ENCODE measurements at places on chromosomes 13 and 19. TPM values are rescaled to one million over a fixed set of nuclear protein-coding genes. Genes with fewer than 3 reads are reported as not detected.

Gene STARD13
- total RNA-seq, result 1.0 TPM

Gene JSRP1
- total RNA-seq, result not detected

Gene GIPR
- 0.53 TPM for total RNA-seq

Gene ZNF555
- total RNA-seq, result 4.7 TPM

Gene ZNF541
- total RNA-seq, result not detected

Gene CEACAM5
- 11.6 TPM for total RNA-seq

Gene C1QTNF9
- total RNA-seq, result not detected

Gene TEKTIP1
- total RNA-seq, result not detected

Gene TEX29
- total RNA-seq, result not detected

Gene TRAPPC5
- total RNA-seq, result 29.2 TPM

Gene PRRG2
- 6.3 TPM for total RNA-seq

Gene SPACA4
- total RNA-seq, result under 0.01 TPM

Gene DBP
- 6.6 TPM for total RNA-seq

Gene KCNN1
- total RNA-seq, result not detected

Gene PCSK4
- 0.53 TPM for total RNA-seq

Gene RAB8A
- total RNA-seq, result 76.6 TPM

Gene GDF15
- total RNA-seq, result 123 TPM

Gene SYNE4
- 3.6 TPM for total RNA-seq

Gene CYP2A6
- total RNA-seq, result not detected

Gene RAB3A
- 1.0 TPM for total RNA-seq

Gene C13orf42
- total RNA-seq, result not detected

Gene NEK5
- total RNA-seq, result 0.26 TPM

Gene UCHL3
- 74.5 TPM for total RNA-seq

All from bronchial epithelial cell (primary cell).